ENCODE measurements at places on chromosomes 2 and 18.
A peak's percentile ranks its signal among the peaks of the same experiment; 100 is the strongest.

DNA sequence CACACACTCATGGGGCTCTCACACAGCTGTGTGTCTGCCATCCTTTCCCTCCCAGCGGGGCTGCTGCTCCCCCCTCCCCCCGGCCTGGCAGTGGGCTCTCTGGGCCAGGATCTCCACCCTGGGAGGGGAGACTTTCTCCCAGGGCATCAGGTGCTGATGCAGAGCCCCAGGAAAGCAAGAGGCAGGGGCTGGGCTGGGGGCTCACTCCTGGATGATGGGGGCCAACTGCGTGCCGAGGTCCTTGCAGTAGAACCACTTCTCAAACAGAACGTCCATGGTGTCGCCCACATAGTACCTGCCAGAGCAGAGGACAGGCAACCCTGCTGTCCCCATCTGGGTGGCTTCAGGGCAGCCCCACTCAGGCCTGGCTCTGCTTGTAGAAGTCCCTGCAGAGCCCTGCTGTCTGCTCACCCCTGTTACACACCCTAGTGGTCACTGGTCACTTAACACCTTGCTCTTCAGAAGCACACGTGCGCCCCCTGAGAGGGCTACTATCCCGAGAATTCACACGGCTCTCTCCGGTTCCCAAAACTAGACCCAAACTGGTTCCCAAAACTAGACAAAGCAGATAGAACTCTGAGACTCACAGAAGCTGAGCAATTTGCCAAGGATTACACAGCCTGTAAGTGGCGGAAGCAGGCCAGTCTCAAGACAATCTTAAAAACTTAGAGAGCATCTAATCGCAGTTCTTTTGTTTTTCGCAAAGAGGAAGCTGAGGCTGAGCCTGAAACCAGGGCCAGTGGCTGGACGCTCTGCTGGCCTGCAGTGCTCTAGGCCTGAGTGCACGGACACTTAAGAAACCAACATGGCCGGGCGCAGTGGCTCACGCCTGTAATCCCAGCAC is 6.6 kb upstream of the OXER1 start:
- peak; percentile 56 for DNase-seq

- no peak for DNase-seq
Observed at GRCh38 chr2:235264512-235264911, 229.3 kb upstream of the AGAP1 start.

- DNase-seq, result no peak
Observed at GRCh38 chr2:138237667-138238384, 263.7 kb upstream of the SPOPL start.

DNA sequence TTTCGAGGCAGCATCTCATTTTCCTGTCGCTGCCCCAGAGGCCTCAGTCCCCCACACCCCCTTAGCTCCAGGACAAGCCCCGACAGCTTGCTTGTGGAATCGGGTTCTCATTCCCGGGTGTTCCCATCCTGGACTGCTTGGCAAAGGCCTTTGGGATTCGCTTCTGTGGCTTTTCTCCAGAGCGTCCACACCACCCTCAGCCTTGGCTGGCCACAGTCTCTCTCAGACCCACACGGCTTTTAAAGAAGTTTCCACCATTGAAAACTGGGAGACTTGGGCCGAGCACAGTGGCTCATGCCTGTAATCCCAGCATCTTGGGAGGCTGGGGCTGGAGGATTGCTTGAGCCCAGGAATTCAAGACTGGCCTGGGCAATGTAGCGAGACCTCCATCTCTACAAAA is 2.7 kb downstream of the ESPNL start:
- no peak for DNase-seq

DNA sequence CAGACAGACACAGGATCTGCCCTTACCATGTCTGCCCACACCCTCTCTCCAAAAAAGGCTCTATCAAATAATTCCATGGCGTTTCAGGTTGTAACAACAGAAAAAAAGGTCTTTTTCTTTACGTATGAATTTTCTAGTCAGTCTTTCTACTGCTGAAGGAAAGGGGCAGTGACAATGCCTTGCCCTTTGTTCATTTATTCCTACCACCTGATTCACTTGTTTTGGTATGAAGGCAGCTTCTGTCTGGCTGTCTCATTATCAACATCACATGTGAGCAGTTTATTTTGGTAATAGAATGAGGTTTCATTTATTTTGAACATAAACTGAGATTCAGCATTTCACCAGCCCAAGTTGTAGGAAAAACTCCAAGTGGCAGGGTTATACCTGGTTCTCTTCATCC is 94.3 kb upstream of the KLF7 start:
- DNase-seq, result no peak

DNA sequence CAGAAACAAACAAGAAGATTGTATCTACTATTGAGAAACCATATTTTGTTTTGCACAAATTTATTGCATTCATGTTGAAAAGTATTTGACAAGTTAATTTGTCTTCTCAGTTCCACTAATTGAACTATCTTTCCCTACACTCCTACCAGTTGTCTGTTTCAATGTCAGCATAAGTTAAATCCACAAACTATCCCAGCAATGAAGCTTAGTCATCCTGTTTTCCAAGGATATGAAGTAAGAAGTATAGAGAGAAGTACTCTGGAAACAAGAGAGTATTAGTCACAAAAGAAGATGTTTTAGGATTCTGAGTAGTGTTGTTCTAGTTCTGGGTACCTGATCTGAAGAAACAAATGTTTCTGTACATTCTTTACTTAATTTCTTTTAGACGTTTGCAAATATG is 261.6 kb upstream of the ZNF804A start:
- DNase-seq, result peak; percentile 50

GRCh38 chr2:16014802-16015201 is 74.5 kb downstream of the MYCN start:
- no peak for DNase-seq

- DNase-seq, result no peak
Observed at GRCh38 chr2:64223055-64223454, 78.8 kb upstream of the PELI1 start.

DNA sequence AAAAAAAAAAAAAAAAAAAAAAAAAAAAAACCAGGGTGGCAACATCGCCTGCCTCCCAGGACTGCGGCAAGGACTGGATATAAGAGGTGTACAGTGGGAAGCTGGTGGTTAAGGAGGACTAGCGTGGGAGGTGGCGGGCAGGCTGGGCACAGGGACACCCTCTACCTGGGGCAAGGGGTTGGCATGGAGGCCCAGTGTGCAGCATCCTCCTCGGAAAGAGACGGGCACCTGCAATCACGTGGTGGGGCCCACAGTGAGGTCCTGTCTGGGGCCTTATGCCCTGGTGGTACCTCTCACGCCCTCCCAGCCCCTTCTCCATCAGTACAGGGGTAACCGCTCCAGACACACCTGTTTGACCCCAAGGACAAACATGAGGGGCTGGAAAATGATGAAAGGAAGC is 27.9 kb downstream of the PXDN start:
- DNase-seq, result no peak

DNA sequence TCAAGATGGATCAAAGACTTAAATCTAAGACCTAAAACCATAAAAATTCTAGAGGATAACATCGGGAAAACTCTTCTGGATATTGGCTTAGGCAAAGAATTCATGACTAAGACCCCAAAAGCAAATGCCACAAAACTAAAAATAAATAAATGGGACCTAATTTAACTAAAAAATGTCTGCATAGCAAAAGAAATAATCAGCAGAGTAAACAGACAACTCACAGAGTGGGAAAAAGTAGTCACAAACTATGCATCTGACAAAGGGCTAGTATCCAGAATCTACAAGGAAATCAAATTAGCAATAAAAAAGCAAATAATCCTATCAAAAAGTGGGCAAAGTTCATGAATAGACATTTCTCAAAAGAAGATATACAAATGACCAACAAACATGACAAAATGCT is 18.2 kb upstream of the ASB18 start:
- DNase-seq, result no peak

- DNase-seq, result peak; percentile 95
Observed at GRCh38 chr2:33373986-33374385, 102.5 kb upstream of the RASGRP3 start.

DNA sequence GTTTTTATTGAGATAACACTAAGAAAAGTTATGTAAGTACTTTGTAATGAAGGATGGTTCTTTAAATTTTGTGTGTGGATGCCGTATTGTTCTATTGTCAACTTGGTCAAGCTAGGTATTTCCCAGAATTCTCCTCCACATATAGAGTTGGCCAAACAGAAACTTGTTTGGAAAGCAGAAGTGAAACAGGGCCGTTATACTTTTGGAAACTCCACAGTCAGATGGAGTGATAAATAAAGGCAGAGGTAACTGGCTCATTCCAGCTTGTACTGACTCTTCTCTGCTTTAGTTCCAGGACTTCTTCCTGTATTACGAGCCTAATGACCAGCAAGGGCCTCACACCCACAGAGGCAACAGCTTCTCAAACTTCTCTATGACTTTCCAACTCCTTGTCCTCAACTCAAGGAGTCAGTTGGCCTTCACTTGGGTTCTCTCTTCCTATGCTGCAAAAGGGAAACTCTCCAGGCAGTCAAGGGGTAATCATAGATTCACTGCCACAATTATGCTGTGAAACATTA is 16.4 kb upstream of the STARD7 start:
- DNase-seq, result no peak

DNA sequence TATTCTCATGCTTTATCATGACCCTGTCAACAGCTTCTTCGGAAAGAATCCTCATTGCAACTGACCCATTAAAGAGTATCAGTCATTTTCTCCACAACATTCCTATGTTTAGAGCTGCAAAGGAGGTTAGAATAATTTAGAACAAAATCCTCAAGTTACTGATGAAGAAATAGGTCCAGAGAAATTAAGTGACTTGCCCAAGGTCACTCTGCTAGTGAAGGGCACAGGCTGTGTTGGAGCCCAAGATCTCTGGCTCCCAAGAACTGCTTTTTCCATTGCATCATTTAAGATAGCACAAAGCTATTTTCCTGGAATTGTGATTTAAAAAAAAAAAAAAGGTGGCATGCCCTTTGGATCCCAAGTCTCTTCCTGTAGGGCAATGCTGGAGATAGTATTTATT is 9.6 kb downstream of the IRS1 start:
- no peak for DNase-seq

DNA sequence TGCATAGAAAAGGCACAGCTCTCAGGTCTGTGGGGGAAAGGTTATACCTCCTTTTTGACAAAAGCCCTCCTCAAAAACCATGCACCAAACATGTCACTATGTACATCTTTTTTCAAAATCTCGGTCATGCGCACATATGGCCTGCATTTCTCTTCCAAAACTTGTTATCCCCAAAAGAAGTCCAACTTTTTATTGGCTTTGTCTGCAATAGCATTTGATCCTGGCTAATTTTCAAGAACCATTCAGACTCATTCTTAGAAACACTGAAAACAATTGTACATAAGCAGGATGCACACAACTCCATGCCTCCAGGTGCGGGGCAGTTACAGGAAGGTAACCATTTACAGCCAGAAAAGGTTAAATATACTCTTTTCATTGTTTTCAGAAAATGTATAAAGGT is 21.9 kb downstream of the SERTAD2 start:
- no peak for DNase-seq

DNA sequence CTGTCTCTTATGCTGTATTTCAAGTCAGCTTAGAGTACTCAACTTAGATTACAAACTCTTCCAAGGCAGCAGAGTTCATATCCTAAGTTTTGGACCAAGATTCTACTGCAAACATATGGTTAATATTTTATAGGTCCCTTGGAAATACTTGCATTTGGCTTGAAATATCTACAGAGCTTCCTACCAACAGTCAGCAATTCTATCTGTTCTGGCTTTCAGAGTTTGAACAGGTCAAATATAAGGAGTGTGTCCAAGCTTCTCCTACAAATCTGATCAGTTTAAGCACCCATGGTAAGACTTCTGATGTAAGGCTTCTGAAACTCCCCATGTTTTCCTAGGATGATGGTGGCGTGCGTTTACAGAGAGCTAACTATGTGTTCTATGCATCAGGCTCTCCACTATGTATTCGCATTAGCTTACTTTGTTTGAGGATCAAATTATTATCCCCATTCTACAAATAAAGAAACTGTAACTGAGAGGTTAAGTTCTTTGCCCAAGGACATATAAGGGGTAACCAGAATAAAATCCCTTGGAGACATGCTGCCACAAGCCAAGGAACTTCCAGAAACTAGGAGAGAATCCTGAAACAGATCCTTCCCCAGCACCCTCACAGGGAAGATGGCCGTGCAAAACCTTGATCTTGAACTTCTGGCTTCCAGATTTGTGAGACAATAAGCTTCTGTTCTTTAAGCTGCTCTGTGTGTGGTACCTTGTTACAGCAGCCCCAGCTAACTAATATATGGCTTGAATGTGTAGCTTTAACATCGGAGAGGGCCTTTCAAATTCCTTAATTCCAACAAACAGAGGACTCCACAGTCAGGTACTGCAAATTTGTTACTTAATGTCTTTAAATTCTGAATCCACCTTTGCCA is 55.1 kb downstream of the ATP8B1 start:
- DNase-seq, result no peak

DNA sequence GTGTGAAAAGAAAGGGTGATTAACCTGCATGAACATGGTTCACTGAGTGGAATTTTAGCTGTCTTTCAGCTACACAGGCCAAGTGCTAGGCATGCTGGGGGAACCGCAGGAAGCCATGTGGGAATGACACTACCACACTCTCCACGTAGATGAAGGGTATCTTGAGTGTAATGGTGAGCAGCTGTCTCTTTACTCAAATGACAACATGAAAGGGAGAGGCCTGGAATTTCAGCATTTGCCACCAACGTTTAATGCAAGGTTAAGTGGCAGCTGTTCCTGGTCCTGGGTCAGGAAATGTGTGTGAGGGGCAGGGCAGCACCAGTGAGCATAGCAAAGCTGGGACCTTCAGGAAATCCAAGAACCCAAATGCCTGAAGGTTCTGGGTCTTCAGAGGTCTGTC is 588.4 kb downstream of the SLC4A3 start:
- no peak for DNase-seq

- no peak for DNase-seq
Observed at GRCh38 chr2:217825469-217826235, 177.1 kb downstream of the TNS1 start.

DNA sequence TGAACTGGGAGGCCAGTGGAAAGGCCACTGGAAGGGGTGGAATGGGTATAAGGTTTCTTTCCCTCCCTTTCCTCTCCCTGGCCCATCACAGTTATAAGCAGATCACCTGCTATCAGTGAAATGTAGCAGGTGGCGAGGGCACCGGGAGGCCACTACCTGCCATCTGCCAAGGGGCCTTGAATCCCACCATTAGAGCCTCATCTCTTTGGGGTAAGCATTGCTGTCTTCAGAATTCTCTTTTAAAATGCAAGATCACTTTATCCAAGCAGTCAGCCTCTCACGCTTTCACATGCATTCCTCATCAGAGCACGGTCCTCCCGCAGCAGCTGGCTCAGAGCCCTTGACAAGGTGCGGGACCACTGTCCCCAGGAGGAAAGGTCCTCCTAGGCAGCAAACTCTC is 268.5 kb downstream of the CELF4 start:
- DNase-seq, result no peak

DNA sequence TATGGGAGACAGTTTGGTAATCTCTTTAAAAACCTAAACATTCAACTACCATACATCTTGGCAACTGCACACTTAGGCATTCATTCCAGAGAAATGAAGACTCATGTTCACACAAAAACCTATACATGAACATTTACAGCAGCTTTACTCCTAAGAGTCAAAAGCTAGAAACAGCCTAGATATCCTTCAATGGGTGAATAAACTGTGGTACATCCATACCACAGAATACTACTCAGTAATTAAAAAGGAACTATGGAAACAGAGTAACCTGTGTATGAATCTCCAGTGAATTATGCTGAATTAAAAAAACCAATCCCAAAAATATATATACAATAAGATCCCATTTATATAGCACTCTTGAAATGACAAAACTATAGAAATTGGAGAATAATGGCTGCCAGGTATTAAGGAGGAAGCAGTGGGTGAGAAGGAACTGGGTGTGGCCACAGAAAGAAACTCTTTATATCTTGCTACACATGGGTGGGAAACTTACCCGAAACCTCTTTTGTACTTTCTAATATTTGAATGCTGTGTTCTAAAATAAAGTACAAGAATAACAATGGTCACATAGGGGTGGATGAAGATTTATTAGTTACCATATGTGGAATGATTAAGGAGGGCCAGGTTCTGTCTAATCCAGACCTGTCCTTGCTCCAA is 13.7 kb downstream of the SESTD1 start:
- no peak for DNase-seq

All from fibroblast of mammary gland (primary cell).